ENCODE measurements at places on chromosomes 4 and X.
A peak's percentile ranks its signal among the peaks of the same experiment; 100 is the strongest.

DNA sequence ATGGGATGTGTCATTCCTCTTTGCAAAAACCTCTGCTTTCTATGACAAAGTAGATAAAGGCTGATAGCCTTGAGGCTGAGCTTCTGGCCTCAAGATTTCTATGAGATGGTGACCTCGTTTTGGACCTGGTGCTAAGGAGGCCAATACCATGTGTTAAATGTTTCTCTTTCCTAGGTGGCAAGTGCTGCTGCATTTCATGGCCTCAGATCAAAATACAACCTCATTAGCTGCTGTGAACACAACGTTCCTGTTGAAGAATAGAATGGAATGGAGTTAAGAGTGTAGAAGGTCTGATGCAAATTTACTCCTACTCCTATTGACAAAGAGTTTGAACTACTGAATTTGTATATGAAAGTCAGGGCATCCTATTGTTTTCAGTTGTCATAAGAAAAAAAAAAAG is 112.0 kb downstream of the C4orf51 start:
- DNase-seq = no peak

- DNase-seq = no peak
These were observed 168.7 kb downstream of the SCFD2 start for GRCh38 chr4:53196882-53197771.

DNA sequence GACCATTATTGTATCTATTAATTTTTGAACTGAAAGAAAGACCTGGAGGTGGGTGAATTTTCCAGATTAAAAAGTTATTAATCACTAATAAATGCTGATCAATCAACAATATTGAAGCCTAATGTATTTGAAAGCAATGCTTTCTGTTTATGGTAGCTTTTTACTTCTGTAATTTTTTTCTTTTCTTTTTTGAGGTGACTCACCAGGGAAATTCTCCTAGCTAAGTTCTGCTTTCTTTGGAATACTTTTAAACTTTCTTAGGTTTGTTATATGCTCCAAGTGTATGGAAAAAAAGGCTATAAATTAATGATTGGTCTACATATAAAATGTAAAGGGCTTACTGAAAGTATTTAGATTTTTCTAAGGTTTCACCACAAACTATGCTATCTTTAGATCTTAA is 94.2 kb downstream of the MBNL3 start:
- no peak for DNase-seq

DNA sequence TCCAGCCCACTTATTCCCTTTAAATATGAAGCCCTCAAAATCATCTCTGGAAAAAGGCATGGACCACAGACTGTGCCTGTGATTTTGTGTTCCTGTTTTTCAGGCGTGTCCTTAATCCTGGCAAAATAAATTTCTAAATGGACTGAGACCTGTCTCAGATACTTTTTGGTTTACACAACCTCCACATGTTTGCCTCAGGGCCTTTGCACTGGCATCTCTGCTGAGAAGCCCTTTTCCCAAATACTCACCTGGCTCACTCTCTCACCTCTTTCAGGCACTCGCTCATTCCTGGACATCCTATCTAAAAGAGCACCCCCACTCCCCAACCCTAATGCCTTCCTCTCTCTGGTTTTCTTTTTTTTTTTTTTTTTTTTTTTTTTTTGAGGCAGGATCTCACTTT is 40.5 kb downstream of the CHRNA9 start:
- no peak for DNase-seq

DNA sequence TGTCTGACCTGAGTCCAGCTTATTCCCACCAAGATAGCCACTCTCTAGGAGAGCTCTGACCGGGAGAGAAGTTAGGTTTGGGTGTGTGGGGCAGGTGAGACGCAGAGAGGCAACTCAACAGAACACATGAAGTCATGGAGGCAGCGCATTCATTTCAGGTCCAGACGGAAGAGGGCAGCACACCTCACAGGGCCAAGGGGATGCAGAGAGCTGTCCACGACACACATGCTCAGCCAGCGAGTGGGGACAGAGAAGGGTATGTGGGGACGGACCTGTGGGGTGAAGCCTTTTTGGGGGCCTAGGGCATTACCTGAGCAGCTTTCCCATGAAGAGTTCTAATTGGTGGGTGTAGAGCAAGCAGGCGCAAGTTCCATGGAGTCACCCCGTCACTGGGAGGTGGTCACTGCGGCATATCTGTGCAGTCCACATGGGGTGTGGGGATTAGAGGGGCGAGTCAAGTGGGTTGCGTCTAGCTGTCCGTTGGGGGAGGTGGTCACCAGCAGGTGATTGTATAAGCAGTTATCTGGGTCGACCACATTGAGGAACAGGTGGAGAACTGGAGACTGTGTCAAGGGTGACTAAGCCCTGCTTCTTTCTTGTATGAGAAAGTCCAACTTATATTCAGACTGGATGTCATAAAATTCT is 24.3 kb upstream of the UXT start:
- DNase-seq = no peak

DNA sequence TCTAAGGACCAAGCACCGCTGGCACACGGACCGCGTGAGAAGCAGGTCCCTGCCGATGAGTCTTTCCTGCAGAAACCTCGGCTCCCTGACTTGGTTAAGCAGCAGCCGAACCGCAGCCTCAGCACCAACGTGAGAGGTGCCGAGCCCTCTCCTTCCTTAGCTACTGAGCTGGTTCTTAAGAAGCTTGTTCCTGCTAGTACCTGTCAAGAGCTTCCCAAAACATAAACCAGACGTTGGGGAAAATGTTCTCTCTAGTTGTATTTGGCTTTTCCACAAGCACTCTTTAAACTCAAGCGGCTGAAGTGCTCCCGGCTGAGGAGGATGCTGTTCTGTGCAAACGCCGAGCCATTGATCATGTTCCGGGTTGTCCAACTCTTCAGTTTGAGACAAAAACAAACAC is 29.3 kb upstream of the TLR3 start:
- DNase-seq = no peak

DNA sequence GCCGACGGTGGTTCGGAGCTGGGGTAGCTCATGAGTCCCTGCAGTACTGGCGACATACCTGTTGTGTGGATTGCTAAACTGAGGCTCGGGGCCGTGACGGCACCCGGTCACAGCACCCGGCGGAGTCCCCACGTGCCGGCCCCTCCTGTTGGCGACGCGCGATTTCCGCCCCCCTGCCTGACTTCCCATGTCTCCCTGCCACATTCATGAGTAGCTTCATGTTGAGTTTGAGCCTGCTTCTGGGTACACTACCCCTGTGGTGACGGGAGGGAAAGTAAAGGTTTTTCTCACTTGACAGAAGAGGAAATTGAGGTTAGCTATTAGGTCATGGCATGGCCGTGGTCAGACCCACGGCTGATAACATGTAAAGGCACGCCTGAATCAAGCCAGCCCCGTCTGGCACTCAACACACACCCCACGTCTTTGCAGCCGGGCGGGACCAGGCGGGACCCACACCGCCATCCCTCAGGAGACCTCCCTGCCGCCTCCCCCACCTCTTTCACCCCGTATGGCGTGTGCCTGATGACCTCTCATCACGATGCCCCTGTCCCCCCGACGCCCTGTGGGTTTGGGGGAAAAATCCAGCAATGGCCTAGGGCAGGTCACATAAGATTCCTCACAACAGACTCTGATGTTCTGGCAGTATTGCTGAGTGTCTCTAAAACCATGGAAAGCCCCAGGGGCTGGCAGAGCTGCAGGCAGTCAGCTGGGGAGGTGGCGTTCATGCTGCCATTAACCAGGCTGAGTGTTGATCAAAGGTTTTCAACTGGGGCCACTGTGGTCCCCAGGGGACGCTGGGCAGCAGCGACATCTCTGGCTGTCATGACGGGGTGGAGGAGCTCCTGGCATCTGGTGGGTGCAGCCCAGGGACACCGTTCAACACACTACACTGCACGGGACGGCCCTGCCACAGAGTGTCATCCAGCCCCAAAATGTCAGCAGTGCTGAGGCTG is 29.2 kb downstream of the P2RY8 start:
- peak; percentile 94 for DNase-seq

DNA sequence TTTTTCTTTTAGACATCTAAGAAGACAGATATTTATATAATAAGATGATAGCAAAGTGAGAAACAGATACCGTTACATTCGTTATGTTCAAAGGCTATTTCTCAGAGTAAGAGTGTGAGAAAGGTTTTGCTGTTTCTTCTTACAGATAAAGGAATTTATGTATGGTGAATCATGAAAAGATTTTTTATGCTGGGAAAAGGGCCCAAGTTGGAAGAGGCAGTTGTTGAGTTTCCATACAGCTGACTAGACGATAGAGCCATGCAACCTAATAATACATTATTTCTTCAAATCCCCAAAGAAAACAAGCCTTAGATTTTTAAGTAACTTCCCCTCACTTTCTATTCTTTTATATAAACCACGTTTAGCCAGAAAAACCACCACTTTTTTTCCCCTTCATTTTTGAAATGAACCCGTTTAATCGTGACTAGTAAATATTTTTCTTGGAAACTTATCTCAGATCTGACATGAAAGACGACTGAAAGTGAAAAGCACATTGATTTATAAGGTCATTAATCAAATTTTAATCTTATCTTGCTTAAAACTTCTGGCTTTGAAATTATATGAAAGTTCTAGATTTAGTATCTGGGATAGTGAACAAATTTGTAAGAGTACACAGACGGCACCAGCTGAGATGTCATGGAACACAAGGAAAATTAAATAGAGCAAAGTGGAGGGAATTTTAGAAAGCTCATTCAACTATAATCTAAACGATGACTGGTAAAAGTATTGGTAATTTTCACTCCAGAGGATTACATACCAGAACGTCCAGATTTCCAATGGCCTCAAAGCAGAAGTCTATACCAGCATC is 10.9 kb downstream of the ADH6 start:
- DNase-seq = no peak

DNA sequence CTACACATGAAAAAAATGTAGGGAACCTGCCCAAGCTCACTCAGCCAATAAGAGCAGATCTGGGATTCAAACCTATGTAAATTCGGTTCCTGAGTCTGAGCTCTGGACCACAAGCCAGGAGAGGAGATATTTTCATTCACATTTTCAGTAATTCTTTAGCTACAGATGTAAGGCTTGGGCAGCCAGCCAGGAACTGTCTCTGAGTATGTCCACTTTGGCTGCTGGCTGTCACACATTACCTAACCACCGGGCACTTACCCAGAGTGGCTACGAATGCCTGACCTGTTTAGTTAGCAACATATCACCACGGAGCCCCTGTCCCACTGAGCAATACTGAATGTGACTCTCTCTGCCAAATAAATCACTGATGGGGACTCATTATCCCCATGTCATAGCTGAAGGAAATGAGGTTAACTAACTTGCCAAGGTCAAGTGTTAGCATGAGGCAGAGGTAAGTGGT is 15.3 kb downstream of the USP46 start:
- no peak for DNase-seq

GRCh38 chrX:84737471-84737871 is 235.2 kb upstream of the HDX start:
- DNase-seq = no peak

DNA sequence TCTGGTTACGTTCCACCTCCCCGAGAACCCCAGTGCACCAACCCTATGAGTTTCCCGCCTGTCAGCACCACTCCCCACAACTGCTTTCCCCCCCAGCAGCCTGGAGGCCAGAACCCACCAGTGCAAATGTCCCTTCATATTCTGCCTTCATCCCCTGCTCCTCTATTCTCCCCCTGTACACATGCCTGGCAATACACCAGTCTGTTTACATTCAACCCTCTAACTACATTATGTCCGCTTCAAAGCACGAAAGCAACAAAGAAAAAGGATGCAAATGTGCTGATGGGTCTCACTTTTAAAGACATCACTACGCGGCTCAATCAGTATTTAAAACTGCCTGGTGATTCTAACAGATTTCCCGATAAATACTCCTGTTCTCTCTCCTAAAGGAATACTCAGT is 126.7 kb upstream of the SORBS2 start:
- no peak for DNase-seq

DNA sequence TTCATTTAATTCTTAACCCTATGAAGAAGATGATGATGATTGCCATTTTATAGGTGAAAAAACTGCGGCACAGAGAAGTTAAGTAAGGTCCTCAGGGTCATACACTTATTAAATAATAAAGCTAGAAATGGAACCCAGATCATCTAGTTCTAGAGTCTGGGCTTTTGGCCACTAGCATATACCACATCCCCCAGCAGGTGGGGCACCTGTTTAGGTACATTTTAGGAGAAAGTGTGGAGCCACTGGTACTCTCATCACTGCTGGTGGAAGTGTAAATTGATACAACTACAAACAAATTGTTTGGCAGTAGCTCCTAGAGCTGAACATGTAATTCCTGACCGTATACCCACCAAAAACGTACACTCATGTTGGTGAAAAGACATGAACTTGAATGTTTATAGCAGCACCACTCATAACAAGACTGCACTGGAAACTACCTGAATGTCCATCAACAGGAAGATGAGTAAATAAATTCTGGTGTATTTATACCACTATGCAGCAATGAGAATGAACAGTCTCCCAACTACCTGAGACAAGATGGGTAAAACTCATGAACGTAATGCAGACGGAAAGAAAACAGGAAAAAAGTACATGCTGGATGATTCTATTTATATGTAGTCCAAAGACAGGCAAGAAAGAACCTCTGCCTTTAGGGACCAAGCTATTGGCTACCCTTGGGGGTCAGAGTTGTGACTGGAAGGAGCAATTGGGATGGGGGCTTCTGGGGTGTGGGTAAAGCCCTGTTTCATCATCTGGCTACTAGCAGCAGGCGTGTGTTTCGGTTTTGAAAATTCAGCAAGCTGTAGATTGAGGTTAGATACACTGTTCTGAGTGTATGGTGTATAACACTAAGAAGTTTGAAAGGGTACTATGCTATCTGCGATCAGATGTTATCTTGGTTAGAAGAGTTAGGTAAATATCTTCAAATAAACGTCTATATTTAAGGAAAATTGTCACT is 72.3 kb upstream of the ADGRG2 start:
- DNase-seq = no peak

GRCh38 chrX:22037225-22037624 is 5.1 kb downstream of the PHEX start:
- DNase-seq = no peak

GRCh38 chr4:170242471-170242870 is 152.7 kb upstream of the AADAT start:
- no peak for DNase-seq

DNA sequence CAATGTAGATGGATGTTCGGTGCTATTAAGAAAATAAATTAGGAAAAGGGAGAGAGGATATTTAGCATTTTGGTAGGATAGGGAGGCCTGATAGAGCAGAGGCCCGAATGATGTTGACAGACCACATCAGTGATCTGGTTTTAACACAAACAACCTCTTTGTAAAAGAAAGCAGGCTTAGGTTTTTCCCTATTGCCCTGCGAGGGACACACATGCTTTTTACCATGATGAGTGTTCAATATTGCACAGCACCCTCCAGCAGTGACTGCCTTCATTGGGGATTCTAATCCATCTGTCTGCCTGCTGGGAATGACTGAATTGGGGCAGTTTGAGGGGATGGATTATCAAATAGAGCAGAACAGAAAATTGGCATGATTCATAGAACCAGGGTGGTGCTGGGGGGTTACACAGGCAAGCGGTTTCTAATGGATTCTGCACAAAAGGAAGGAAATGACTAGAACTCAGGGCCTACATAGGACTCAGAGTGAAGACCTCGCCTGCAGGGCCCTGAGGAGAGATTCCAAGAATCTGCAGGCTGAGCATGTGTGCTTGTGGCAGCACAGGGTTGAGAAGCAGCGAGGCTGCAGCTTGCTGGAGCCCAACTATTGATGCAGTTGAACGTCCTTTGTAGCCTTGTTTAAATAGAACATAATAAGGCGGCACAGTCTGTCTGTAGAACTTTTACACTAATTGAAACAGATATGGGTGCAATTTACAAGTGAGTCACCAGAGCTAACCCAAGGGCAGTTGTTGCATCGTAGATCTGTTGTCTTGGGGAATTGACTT is 58.0 kb downstream of the RHOH start:
- no peak for DNase-seq

All from CD8-positive, alpha-beta T cell (primary cell).